ENCODE measurements at places on chromosomes 16 and 17.

DNA sequence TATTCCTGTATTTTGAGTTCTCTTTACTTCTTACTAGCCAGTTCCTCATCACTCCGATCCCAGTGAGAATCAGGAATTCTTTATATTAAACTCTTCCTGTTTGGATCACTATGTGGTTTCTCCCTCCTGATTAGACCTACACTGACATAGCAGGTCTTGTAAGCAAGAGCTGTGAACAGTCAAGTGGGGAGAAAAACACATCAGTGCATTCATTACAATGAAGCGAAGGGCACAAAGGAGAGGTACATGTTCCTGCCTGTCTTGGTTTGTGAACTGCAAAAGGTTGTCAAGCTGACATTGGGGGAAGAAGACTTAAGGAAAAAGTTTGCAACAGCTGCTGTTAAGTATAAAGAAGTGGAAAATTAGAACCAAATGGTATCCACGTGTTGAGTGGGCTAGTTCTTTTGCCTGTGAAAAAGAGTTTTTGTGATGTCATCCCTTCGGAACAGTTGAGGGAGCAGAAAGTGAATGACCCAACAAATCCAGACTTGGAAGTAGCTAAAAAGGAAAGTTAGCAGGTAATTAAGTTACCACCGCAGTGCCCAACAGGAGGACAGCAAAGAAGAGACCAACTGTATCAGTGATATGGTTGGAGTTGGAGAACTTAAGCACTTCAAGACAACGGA, 23.0 kb upstream of the TRIM25 start:
- no peak for DNase-seq

DNA sequence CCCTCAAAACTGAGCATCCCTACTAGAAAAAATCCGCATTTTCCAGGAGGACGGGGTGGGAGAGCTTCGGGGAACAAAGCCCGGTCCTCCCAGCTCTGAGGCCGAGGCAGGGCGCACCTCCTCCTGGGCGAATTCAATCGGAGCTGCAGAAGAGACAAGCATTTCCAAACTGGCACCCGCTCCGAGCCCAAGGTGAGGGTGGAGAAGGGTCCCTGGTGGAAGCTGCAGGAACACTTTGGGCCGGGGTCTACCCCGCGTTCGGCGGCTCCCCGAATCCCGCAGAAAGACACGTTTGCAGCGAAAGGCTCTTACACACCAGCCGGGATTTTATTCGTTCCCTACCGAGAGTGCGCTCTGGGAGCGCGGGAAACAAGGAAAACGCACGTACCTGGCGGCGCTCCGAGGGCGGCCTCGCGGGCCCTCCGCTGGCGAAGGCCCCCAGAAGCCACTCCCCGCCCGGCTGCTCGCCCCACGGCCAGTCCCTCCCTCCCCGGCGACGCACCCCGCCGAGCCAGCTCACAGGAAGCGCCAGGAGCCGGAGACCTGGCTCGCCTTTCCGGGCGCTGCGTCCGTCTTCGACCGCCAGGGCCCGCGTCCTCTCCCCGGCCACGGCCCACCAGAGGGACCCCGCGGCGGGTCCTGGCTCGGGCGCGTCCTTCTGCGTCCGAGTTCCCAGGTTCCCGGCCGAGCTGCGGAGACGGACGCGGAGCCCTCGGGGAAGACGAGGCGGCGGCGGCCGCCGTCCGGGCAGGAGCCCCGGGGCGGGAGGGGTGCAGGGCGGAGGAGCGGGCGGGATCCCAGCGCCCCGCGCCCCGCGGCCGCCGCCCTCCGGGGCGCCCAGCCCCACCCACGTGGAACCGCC, 49.8 kb upstream of the BAHCC1 start:
- peak; percentile 34 for DNase-seq

- DNase-seq, result no peak
Measured at GRCh38 chr17:42906772-42907446, 6.3 kb downstream of the G6PC1 start.

GRCh38 chr16:68466174-68466573, 17.9 kb upstream of the SMPD3 start:
- no peak for DNase-seq

- no peak for DNase-seq
Measured at GRCh38 chr17:79844869-79845600, 5.8 kb upstream of the CBX4 start.

GRCh38 chr16:8620535-8620934, 963 bp upstream of the METTL22 start:
- no peak for DNase-seq

GRCh38 chr16:89002851-89003830, 26.1 kb upstream of the CBFA2T3 start:
- DNase-seq, result no peak

DNA sequence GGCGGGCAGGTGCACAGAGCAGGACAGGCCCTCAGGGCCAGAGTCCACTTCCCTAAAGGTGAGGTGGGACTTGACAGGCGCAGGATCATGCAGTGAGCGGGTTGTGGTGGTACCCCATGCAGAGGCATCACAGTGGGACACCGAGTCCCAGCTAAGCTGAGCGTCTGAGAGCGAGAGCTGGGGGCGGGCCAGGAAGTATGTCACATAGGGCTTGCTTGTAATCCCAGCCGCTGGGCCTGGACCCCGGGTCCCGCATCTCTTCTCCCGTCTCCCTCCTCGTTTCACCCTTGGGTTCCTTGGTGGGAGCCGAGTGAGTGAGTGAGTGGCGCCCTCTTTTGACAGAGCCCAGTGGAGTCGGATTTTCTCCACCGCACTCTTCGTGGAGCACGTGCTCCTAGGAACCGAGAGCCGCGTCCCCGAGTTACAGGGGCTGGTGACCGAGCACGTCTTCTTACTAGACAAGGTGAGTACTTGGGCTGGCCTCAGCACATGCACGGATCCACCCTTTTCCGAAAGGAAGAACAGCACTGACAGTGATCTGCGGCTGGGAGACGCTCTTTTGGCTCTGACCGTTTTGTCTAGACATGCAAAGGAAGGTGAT, 50.8 kb upstream of the ENDOV start:
- DNase-seq, result no peak

DNA sequence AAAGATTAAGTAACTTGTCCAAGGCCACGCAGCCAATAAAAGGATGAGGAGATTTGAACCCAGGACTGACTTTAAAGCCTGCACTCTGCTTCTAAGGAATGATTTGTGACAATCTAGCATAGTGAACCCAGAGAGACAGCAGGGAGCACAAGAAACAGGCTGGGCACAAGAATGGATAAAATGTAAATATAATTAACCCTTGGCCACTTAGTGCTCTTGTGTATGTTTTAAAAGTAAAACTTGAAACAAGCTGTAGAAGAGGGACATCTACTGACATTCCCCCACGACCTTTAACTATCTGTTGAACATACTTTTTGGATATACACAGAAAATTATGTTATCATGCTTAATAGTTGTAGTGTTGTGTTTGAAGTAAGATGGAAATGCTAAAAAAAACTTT, 141.9 kb upstream of the PMFBP1 start:
- no peak for DNase-seq

DNA sequence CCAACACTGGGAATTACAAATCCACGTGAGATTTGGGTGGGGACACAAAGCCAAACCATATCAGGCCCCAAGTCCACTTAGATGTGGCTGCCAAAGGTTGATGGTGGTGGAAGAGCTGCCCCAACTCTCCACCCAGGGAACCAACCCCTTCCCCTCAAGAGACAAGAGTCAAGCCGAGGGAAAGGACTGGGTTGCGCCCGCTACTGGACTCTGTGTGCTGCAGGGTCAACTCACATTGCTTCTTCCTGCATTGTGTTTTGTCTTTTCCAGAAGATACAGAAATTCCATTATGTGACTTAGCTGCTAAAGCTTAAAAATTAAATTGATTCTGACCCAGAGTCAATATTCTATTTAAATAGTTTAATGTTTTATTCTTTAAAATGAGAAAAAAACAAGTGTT, 58.5 kb downstream of the ADAMTS18 start:
- no peak for DNase-seq
